ENCODE measurements at places on chromosomes 3 and 15. TPM values are rescaled to one million over a fixed set of nuclear protein-coding genes. Genes with fewer than 3 reads are reported as not detected.

The STAB1 gene
- 37.3 TPM for polyA plus RNA-seq

The SCG5 gene
- polyA plus RNA-seq = 8.5 TPM

The PLXND1 gene
- polyA plus RNA-seq = 110 TPM

The UBR1 gene
- 27.6 TPM for polyA plus RNA-seq

The RYR3 gene
- 54.3 TPM for polyA plus RNA-seq

The GOLGA6B gene
- polyA plus RNA-seq = 0.75 TPM

The PROK2 gene
- polyA plus RNA-seq = 0.11 TPM

The STARD9 gene
- 18.3 TPM for polyA plus RNA-seq

The GOLGA8S gene
- 0.92 TPM for polyA plus RNA-seq

The WDR93 gene
- 0.18 TPM for polyA plus RNA-seq

The GNAI2 gene
- polyA plus RNA-seq = 158 TPM

The HCN4 gene
- polyA plus RNA-seq = not detected

The MUC20 gene
- polyA plus RNA-seq = 3.5 TPM

The DOCK3 gene
- 0.15 TPM for polyA plus RNA-seq

The KCNMB3 gene
- polyA plus RNA-seq = 4.7 TPM

The ABHD14A gene
- 16.1 TPM for polyA plus RNA-seq

The TM4SF1 gene
- 29.0 TPM for polyA plus RNA-seq

The MYL3 gene
- 312 TPM for polyA plus RNA-seq

The PPM1L gene
- 10.0 TPM for polyA plus RNA-seq

The SLC22A14 gene
- polyA plus RNA-seq = 0.39 TPM

The RASA2 gene
- polyA plus RNA-seq = 9.8 TPM

The SKOR1 gene
- polyA plus RNA-seq = 0.47 TPM

The FSD2 gene
- 65.9 TPM for polyA plus RNA-seq

The SMCO1 gene
- 2.2 TPM for polyA plus RNA-seq

The CGGBP1 gene
- 81.1 TPM for polyA plus RNA-seq

The OR5H1 gene
- 0.03 TPM for polyA plus RNA-seq

The RARRES1 gene
- polyA plus RNA-seq = 2.6 TPM

The IL17RB gene
- polyA plus RNA-seq = 3.9 TPM

The DPPA2 gene
- not detected for polyA plus RNA-seq

The UBAP1L gene
- 4.8 TPM for polyA plus RNA-seq

The MRPL3 gene
- 76.5 TPM for polyA plus RNA-seq

The XYLB gene
- 2.9 TPM for polyA plus RNA-seq

The WNT7A gene
- not detected for polyA plus RNA-seq

The GPR15 gene
- not detected for polyA plus RNA-seq

The C3orf18 gene
- polyA plus RNA-seq = 19.8 TPM

The EFCC1 gene
- 1.6 TPM for polyA plus RNA-seq

The ECE2 gene
- not detected for polyA plus RNA-seq

The IVD gene
- 54.4 TPM for polyA plus RNA-seq

The CIP2A gene
- polyA plus RNA-seq = 7.5 TPM

The LRRIQ4 gene
- polyA plus RNA-seq = 0.13 TPM

Data from forelimb muscle (tissue), 1 donor.